Brain (organoid and tissue), 16 donors: ENCODE measurements at places on chromosomes 6 and 20.
A peak's percentile ranks its signal among the peaks of the same experiment; 100 is the strongest.

GRCh38 chr6:114344246-114344970 lies 1.6 kb upstream of the HS3ST5 start:
- DNase-seq = no peak

GRCh38 chr6:146594495-146594894 lies 4.3 kb upstream of the ADGB start:
- no peak for DNase-seq

GRCh38 chr6:19789100-19789803 lies 47.9 kb upstream of the ID4 start:
- no peak for DNase-seq

DNA sequence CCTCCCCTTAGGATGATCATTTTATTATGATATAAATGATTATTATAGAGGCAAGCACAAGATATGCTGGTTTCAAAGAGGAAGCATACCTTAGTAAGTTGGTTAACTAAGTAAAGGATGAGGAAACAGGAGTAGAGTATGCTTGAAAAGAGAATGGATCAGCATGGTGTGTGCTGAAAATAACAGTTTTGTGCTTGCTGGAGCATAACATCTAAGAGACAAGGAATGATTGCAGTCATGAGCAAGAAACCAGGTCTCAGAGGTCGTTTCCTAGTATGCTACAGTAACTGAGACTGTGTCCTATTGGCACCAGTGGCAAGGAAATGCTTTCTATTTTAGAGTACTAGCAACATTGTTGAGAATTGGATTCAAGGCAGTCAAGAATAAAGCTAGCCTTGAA lies 34.1 kb downstream of the CDC40 start:
- peak; percentile 1 for DNase-seq

- DNase-seq = peak; percentile 26
Measured at GRCh38 chr6:125957845-125958244, 1.3 kb downstream of the HINT3 start.

- no peak for DNase-seq
Measured at GRCh38 chr20:53870426-53871315, 199.7 kb downstream of the BCAS1 start.

DNA sequence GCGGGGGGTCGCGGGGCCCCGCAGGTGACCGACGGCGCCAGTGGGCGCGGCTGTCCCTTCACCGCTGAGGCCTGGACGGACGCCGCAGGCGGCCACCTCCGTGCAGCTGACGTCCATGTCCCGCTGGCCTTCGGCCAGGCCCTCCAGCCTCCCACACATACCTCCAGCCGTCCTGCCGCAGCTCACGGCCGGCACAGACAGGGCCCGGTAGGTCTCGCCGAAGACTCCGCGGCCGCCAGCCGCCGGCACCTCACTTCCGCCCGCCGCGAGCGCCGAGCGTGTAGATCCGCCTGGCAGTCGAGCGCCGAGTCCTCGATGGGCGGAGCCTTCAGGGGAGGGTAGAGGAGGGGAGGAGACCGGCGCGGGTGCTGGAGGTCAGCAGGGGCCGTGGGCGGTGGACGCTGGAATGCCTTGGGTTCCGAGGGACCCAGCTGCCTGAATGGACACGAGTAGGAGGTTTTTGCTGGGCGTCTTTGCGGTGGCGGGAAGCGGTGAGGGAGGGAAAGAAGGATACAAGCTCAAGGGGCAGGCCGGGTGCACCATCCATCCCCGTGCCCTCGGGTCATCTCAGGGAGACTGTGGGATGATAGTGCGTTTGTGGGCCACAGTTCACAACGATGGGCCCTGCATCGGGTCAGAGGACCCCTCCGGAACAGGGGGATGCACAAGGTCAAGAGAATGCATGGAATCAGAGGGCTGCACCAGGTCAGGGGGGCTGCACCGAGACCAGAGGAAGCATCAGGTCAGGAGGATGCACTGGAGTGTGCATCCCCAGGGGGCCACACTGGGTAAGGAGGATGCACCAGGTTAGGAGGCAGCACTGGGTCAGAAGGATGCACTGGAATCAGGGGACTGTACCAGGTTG lies at the start of gene EXOC2:
Gene EXOC2 (minus strand): TSS at position 282 of the 865 bp plus-strand sequence. CDS start 55,321 bp downstream, outside the sequence.
- peak; percentile 85 for DNase-seq

GRCh38 chr6:6771964-6772363 lies 183.4 kb downstream of the LY86 start:
- no peak for DNase-seq

GRCh38 chr6:72677740-72678139 lies 55.9 kb downstream of the KCNQ5 start:
- no peak for DNase-seq

GRCh38 chr6:103027271-103027931 lies 1633.9 kb downstream of the GRIK2 start:
- no peak for DNase-seq

DNA sequence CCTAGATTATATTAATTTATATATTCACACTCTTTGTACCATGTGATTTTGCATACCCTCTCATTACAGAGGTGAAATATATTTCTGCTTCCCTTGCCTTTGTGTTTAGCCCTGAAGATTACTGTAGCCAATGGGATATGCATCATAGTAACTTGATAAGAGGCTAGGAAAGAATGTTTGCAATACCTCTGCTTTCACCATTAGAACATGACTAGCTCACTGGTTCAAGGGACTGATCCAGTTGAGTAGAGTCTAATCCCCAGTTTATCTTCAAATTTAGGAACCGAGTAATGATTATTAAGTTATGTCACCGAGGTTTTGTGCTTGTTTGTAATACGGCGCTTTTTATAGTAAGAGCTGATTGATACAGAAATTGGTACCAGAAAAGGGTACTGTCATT lies 552.6 kb upstream of the GJE1 start:
- DNase-seq = no peak

DNA sequence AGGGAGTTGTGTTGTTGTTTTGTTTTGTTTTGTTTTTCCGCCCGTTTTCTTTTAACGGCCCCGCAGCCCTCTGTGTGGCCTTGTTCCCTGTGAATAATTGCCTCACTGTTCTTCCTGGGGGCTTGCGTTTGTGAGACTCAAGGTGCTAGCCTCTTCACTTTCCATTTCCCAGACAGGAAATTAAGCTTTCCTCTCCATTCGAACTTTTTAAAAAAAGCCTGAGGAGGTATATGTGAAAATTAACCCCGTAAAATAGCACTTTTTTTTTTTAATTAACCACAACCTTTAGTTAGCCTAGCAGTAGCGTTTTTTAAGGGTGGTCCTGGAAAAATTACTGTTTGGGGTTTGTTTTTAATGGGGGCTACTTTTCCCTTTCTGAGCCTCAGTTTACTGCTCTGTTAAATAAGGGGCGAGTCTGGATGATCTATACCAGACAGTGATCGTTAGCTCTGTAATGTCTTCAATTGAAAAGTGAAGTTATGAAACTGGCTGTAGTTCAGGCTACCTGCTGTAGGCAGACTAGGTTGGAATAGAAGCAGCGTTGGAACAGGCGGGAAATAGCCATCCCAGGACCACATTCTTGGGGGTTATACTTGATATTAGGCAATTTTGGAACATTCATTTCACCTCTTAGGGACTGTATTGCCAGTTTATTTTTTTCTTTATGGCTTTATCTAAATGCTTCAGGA lies 1.7 kb downstream of the STX16 start:
- DNase-seq = no peak

DNA sequence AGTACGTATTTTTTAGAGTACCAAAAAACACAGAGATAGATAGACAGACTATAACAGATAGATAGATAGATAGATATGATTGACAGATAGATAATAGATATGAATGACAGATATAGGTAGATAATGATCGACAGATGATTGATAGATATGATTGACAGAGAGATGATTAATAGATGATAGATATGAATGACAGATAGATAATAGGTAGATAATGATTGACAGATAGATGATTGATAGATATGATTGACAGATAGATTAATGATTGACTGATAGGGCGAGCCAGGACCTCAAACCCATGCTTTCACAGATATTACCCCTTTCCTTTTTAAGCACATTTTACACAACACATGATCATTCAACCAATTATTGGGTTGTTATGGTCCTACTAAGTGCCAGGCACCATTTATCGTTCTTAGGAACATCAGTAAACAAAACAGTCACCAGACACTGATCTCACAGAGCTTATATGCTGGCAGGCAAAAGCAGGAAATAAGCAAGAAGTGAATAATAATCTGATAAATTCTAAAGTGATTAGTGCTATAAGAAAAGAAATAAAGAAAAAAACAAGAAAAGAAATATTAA lies 11.6 kb downstream of the MAFB start:
- no peak for DNase-seq

DNA sequence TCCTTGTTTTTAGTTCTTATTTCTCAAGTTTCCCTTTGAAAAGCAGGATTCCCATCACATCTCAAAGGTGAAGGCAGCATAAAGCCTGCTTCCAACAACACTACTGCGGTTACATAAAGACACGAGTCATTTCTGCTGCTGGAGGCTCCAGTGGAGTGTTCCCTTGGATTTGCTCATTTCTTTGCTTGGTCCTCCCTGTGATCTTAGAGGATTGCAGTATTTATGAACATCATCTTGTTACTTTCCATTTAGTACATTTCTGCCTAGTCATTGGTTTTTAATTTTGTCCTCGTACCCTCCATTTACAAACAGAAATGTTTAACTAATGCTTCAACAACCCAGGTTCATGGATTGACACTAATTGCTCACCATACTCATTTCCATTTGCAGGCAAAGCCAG lies 298.8 kb downstream of the ZNF217 start:
- no peak for DNase-seq

- peak; percentile 17 for DNase-seq
Measured at GRCh38 chr20:45372646-45373352, 5.3 kb downstream of the TP53TG5 start.

DNA sequence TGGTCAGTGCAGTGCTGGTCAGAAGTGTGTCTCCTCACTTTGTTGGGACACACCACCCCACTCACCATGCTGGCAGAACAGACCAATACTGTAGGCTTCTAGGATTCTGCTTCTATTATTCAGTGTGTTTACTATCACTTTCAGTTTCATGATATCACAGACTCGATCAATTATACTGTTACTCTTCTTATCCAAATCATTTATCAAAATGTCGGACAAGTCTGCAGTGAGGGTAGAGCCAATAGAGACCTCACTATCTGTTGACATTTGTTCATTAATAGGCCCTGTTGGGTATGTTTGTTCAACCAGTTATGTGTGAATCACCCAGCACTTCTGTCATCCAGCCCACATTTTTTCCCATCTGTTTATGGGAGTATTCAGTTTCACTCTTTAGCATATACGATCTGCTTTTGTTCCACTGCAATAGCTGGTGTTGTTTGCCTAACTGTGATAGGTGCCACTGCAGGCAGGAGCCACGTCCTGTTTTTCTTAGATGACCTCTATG lies 140.1 kb downstream of the NRN1 start:
- DNase-seq = no peak

GRCh38 chr6:161394437-161394836 lies 120.6 kb upstream of the AGPAT4 start:
- no peak for DNase-seq

GRCh38 chr6:41639809-41640371 lies 1.6 kb downstream of the MDFI start:
- DNase-seq = peak; percentile 68

DNA sequence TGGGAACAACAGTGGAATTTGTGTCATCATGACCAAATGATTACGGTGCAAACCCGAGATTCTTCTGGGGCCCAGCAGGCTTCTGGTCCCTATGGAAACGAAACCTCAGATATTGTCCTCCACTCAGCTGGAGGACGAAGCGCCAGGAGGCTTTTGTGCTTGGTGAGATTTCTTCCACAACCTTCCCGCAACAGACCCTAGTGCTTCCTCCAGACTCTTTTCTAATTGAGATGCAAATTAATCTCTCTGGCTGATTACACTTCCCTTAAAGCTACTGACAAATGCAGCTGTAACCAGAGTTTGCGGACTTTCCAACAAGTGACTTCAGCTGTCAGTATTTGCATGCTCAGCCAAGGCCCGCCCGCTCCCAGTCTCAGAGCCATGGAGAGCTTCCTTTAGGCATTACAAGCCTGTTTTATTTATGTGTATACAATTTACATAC lies 96.0 kb downstream of the INSM1 start:
- peak; percentile 86 for DNase-seq

DNA sequence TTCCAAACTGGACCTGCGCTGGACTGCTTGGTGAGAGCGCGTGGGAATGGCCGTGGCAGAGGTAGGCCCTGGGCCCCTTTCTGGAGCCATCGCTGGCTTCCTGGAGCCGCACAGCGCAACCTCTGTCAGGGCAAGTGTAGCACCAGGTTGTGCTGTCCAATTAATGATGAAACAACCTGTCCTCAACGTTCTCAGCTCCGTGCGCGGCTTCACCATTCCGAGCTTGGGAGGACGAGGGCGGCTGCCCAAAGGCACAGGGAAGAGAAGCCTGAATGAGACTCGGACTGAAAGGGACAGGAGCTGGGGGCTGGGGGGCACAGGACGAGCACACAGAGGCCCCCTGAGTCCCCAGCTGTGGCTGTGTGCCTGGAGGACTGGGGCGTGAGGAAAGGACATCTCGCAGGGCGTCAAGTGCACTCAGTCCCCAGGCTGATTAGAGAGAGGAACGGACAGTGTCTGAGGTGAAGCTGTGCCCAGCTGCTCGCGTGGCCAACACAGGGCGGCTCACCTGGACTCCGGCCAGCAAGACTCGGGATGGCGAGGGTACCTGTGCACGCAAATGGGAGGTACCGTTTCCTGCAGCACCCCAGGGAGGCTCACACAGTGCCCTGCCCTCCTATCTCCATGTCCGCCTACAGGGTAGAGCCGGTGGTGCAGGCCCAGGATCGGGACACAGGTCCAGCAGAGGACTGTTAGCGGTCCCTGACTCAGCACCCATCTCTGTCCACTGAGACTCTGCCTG lies 403.3 kb downstream of the TAF4 start:
- DNase-seq = no peak

DNA sequence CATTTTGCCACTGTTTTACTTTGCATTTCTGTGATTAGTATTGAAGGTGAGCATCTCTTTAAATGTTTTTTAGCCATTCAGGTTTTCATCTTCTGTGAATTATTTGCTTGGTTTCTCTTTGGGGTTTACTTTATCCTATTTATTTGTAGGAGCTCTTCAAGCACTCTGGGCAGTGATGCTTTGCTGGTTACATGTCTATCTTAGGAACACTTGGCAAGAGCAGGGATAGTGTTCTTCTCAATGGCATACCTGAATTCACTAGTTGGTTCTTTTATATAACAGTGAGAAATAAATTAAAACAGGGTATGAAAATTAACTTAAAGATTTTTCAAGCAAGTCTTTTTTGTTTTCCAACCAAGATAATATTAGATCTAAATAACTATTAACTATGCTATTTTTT lies 119.7 kb upstream of the BACH2 start:
- DNase-seq = no peak

DNA sequence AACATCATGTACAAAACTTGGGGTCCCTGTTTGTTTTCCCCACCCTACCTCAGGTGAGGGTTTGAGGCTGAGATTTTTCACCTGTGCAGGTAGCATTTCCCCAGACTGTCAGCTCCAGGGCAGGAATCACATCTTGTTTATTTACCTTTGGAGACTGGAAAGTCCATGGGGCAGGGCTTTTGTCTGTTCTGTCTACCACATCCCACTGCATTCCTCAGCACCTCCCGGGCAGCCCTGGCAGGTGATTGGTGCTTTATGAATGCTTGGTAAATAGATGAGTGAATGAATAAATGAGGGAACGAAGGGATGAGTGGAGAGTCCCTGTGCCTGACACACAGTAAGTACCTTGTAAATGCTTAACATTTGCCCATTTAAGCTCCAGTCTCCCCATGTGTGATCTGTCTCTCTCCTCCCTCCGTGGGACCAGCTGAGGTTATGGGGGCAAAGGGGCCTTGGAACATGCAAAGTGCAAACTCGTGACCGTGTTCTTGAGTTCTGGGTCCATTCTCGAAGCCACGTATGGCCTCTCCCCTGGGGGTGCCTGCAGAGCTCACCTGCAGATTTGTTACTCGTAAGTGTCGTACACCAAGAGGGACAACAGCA lies 69.7 kb upstream of the PMEPA1 start:
- no peak for DNase-seq

GRCh38 chr20:47456952-47457724 lies 44.5 kb upstream of the NCOA3 start:
- no peak for DNase-seq
